NCI-H2029 treated with DMSO at 0.1 percent for 48 hours (cell line): ENCODE measurements at places on chromosomes 5 and 9.

- DNase-seq, result no peak
These were observed 220.8 kb upstream of the DAPK1 start for GRCh38 chr9:87276851-87277261.

DNA sequence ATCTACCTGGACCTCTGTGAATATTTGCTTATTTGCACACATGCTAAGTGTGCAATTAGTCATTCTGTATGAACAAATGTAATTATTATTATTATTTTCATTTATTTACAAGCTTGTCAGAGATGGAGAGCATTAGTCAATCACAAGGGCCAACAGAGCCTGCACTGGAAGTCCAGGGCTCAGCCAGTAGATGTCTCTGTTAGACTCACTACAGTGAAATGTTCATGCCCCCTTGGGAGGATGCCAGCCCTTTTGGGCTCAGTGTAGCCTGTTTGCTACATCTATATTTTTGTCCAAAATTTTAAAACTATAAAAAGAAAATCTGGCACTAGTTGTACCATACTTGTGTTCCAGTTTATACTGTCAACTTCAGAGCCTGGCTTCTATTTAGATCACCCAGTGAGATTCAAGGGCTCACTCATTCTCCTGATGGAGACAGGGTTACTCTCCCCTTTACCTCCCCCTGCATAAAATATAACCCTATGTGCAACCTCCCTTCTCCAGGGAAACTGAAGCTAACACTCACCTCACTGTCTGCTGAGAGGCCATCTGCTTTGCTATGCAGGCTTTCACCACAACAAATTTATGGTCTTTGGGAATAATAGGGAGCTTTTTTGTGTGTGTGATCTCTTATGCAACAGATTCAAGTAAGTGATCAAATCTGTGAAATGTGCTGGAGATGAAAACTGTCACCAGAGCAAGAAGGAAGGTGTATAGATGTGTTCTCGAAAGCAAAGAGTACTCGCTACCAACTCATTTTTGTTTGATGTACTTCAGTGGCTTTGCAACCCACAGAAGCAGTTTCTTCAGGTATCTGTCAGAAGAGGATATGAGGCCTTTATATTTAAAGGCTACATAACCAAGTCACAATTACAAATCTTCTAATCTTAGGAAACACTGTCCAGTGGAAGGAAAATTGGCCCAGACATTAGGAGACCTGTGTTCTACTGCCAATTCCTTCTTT, 99.9 kb upstream of the TLE4 start:
- DNase-seq, result no peak

DNA sequence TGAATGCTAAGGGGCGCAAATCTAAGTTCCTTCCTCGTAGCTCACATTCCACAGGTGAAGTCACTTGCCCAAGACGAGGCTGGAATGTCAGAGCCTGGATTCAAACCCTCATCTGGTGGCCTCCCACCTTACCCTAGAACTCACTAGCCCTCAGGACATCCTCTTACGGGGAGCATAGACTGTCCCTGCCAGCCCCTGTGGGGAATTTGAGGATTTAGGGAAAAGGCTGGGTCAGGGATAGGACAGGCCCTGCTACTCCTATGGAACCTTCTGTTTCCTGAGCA, 45.0 kb downstream of the IRF1 start:
- DNase-seq, result no peak

- DNase-seq, result no peak
These were observed 392.0 kb downstream of the NR2F1-AS1 start for GRCh38 chr5:93188876-93189485.
